ENCODE measurements at places on chromosomes 6 and 20.

- DNase-seq, result no peak
These were observed 44.6 kb downstream of the TSBP1 start for GRCh38 chr6:32327103-32327502.

- DNase-seq, result no peak
These were observed 1297.5 kb upstream of the CITED2 start for GRCh38 chr6:140671926-140672325.

- DNase-seq, result peak; percentile 5
These were observed 17.6 kb downstream of the SLC18B1 start for GRCh38 chr6:132780770-132781371.

GRCh38 chr6:158584236-158584651 is 24.4 kb downstream of the TMEM181 start:
- DNase-seq, result no peak

GRCh38 chr6:146781836-146782235 is 183.1 kb downstream of the ADGB start:
- no peak for DNase-seq

DNA sequence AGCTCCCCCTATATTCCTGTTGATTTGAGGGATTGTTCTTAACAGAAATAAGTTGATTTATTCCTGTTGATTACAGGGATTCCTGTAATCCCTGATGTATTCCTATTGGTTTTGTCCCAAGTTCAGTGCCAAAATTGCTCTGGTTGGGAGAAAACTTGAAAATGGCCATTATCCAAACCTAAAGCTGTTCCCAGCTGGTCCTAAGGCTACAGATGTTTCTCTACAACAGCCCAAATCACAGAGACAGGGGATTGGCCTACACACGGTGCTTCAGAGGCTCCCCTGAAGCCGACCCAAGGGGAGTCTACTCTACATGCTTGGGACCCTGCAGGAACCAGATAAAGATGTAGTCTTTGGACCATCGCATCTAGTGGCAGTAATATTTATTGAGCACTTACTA is 99.0 kb upstream of the AKAP12 start:
- DNase-seq, result no peak

DNA sequence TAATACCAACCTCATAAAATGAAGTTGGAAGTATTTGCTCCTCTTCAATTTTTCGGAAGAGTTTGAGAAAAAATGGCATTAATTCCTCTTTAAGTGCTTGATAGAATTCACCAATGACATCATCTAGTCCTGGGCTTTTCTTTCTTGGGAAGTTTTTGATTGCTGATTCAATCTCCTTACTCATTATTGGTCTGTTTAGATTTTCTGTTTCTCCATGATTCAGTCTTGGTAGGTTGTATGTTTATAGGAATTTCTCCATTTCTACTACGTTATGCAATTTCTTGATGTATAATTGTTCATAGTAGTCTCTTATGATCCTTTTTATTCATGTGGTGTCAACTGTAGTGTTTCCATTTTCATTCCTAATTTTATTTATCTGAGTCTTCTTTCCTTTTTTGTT is 176.9 kb upstream of the PRND start:
- DNase-seq, result peak; percentile 44

DNA sequence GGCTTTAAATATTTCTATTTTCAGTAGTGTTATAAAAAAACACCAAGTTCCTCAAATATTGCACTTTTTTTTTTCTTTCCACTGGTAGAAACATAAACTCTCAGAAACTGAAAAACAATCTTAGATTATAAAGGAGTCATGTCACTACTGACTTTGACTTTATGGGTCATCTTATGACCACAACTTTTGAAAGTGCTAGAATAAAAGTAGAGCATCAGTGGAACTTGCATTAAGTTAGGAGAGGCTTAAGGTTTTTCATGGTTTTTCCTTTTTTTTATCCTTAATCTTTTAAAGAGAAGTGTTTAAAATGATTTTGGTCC is 56.6 kb upstream of the SUPT3H start:
- no peak for DNase-seq

DNA sequence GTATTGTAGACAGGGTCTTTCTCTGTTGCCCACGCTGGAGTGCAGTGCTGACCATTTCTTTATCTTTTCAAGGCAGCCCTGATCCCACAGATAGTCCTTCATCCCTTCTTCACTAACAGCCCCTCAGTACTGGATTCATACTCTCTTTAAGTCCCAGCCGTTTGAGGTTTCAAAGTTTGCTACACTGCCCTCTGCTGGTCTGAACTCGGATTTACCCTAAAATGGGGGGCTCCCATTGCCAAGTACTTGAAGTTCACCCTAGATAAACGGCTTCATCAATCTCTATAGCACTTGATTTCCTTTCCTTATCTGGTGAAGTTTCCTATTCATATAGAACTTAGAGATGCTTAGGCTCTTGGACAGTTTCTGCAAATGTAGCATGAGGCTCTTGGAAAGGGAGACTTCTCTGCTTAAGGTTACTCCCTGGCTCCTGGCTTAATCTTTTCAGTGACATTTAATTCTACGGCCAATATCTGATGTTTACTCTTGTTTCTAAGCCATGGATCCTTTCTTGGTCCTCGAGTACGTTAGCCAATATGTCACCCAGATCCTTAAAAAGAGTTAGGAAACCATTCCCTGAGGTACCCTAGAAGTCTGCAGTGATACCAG is 21.4 kb upstream of the PREP start:
- no peak for DNase-seq

- no peak for DNase-seq
These were observed 92.4 kb upstream of the MAFB start for GRCh38 chr20:40781327-40782042.

- DNase-seq, result no peak
These were observed 8.1 kb upstream of the C20orf144 start for GRCh38 chr20:33653900-33654596.

- no peak for DNase-seq
These were observed 2.9 kb downstream of the C6orf141 start for GRCh38 chr6:49553384-49553783.

DNA sequence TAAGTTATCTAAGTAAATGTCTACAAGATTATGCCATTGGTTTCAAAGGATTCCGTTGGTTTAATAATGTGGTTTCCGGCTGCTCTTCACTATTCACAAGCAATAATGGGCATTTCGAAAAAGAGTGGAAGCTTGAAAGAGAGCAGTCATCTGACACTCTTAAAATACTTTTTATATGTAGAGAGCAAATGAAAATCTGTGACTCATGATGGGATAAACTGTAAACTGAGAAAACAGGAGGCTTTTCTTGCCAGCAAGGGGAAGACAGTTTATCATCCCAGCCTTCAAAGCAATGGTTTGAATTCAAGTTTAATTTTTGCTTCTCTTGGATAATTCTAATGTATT is 145.7 kb downstream of the KHDC1L start:
- peak; percentile 55 for DNase-seq

- DNase-seq, result no peak
These were observed 238.2 kb downstream of the GMDS start for GRCh38 chr6:2007165-2007564.

DNA sequence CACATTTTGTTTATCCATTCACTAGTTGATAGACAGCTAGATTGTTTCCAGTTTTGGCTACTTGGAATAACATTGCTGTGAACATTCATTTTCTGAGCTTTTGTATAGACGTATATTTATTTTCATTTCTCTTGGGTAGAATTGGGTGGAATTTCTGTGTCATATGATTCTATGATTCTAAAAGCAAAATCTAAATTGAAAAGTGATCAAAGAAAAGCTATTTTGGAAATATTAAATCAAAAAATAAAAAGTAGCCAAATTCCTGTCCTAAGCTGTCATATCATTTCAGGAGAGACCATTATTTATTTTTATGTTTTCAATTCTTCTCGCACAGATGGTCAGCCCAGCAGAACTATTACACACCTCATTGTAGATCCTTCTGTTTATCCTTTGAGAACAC is 229.2 kb downstream of the COL12A1 start:
- no peak for DNase-seq

DNA sequence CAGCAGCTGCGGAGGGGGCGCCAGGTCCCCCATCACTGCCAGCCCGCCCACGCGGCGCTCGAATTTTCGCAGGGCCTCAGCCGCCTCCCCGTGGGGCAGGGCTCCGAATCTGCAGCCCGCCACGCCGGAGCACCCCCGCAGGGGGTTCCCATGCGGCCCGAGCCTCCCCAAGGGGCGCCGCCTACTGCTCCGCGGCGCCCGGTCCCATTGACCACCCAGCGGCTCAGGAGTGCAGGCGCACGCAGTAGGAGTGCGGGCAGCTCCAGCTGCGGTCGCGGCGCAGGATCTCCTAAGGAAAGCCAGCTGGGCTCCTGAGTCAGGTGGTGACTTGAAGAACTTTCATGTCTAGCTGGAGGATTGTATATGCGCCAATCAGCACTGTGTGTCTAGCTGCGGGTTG is 155.3 kb upstream of the RREB1 start:
- DNase-seq, result no peak
